Suprapubic skin (tissue), 4 donors: ENCODE measurements at places on chromosomes 3 and 15.

DNA sequence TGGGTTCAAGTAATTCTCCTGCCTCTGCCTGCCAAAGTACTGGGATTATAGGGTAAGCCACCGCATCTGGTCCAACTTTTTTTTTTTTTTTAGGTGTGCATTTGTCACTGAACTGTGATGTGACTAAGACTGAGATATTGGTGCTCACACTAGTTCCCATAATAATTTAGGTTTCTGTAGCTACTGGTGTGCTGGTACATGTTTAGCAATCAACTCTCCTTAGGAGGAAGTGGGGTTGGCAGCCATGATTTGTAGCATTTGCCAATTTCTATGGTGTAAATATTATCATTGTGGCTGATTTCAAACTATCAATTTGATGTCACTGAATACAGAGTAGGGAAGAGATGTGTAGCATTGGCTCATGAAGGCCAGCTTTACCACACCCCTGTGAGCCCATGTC, 372.7 kb downstream of the EDEM1 start:
- no peak for DNase-seq
- H3K4me3 ChIP-seq = no peak overlapping the region
- H3K27me3 ChIP-seq = no peaks in the 10 kb centered on the region
- H3K4me1 ChIP-seq = no peaks in the 10 kb centered on the region
- H3K36me3 ChIP-seq = no peaks in the 10 kb centered on the region
- no peak overlapping the region for H3K27ac ChIP-seq

GRCh38 chr15:69677403-69677802, 224.8 kb downstream of the RPLP1 start:
- no peaks in the 10 kb centered on the region for H3K27me3 ChIP-seq
- H3K27ac ChIP-seq = no peak overlapping the region
- no peaks in the 10 kb centered on the region for H3K36me3 ChIP-seq
- H3K4me3 ChIP-seq = no peak overlapping the region
- no peaks in the 10 kb centered on the region for H3K4me1 ChIP-seq

DNA sequence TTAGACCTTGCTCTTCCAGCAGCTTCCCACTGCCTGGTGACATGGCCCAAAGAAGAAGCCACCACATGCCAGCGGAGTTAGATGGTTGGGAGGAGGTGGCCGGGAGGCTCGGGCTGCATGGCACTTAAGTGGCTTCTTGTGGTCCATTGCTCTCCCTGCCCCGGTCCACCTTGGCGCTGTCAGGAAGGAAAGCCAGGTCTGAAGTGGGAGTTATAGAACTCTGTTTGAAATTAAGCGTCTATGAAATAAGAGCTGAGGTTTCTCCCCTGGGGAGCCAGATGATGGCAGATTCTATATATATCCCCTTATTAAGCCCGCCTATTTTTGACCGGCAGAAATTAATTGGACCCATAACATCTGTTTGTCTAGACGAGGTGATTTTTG, 61.2 kb downstream of the ITGA11 start:
- H3K4me1 ChIP-seq = peaks cover 24% of the 10 kb centered on the region
- no peak for DNase-seq
- H3K4me3 ChIP-seq = no peak overlapping the region
- H3K27ac ChIP-seq = no peak overlapping the region

GRCh38 chr3:181549266-181549665, 162.5 kb upstream of the SOX2 start:
- no peaks in the 10 kb centered on the region for H3K4me1 ChIP-seq
- H3K27me3 ChIP-seq = no peaks in the 10 kb centered on the region
- no peak overlapping the region for H3K4me3 ChIP-seq
- no peak overlapping the region for H3K27ac ChIP-seq
- no peak for DNase-seq
- no peaks in the 10 kb centered on the region for H3K36me3 ChIP-seq

GRCh38 chr15:75455982-75456531, 4.6 kb upstream of the SIN3A start:
- peaks cover 26% of the 10 kb centered on the region for H3K4me1 ChIP-seq
- no peaks in the 10 kb centered on the region for H3K36me3 ChIP-seq

DNA sequence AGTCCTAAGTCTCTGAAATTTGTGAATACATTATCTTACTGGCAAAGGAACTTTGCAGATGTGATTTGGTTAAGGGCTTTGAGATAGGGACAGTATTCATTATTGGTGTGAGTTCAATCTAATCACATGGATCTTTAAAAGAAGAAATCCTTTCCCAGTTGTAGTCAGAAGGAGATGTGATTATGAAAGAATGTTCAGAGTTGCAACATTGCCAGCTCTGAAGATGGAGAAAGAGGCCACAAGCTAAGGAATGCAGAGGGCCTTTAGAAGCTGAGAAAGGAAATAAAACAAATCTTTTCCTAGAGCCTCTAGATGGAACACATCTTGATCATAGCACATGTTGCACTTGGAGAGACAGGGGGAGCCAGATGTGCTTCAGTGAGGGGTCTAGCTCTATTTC, 27.7 kb upstream of the SIAH2 start:
- no peak for DNase-seq
- H3K36me3 ChIP-seq = no peaks in the 10 kb centered on the region
- H3K4me3 ChIP-seq = no peak overlapping the region
- no peaks in the 10 kb centered on the region for H3K4me1 ChIP-seq

GRCh38 chr3:53554559-53555067, 60.2 kb downstream of the CACNA1D start:
- H3K27ac ChIP-seq = no peak overlapping the region
- peaks cover 4% of the 10 kb centered on the region for H3K27me3 ChIP-seq
- no peak for DNase-seq
- H3K4me1 ChIP-seq = no peaks in the 10 kb centered on the region

DNA sequence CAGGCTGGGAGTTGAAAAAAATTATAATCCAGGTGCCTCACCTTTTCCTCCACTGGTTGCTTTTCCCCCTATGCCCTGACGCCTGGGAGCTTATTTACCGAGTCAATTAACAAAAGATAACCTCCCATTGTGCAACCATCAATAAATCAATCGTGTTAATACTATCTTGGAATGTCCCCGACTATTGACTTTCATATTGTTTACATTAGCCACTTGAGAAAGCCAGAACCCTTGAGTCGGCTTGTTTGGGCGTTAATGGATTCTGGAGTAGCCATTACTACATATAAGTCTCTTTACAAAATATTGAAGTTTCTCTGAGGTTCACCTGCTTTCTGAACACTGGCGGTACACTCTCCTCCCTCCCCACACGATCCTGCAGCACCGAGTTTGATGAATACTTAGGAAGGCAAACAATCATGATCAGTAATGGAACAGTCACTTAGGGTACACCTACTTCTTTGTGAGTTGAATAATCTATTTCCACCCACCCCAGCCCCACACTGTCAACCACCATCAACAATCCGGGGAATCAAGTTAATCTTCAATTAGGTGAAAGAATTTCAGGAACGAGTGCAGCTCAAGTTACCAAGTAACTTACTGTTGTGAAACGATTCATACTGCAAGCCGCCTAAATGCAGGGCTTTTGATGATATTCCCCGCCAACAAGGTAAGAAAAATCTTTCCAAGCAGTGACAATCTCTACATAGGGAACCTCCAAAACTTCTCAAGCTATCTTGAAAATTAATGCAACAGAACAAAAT, 159.3 kb upstream of the NR2F2 start:
- DNase-seq = no peak
- H3K4me1 ChIP-seq = no peaks in the 10 kb centered on the region
- H3K36me3 ChIP-seq = no peaks in the 10 kb centered on the region
- H3K27ac ChIP-seq = no peak overlapping the region
- H3K27me3 ChIP-seq = no peaks in the 10 kb centered on the region

DNA sequence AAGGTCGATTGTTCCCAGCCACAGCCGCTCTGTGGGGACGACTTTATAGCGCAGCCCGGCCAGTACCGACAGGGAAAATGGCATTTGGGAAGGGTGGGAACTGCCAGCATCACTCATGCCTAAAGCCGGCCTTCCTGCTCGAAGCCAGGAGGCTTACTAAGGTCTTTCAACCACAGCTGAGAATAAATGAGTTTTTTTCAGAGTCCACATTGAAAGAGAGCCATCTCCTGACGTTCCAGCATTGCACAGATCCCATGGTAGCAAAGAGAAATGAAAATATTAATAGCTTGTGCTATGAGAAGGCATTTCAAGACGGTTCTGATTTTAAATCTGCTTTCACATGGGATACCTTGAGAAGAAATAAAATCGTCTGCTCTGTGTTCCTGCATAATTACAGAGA, 230.2 kb upstream of the IGF1R start:
- no peak overlapping the region for H3K4me3 ChIP-seq
- no peak overlapping the region for H3K27ac ChIP-seq
- H3K27me3 ChIP-seq = peaks cover 43% of the 10 kb centered on the region
- DNase-seq = no peak

GRCh38 chr3:149716984-149717383, 35.3 kb downstream of the COMMD2 start:
- no peaks in the 10 kb centered on the region for H3K27me3 ChIP-seq
- H3K27ac ChIP-seq = no peak overlapping the region
- DNase-seq = no peak

DNA sequence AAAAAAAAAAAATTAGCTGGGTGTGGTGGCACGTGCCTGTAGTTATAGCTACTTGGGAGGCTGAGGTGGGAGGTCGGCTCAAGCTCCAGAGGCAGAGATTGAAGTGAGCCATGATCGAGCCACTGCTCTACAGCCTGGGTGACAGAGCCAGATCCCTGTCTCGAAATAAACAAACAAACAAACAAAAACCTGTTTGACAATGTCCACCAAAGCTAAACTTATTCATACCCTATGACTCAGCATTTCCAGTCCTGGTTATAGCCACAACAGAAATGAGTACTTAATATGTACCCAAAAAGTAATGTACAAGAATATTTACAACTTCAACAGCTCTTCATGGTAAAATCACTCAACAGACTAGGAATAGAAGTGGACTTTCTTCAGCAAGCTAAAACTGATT, 31.1 kb downstream of the SERP1 start:
- no peak for DNase-seq
- H3K36me3 ChIP-seq = no peaks in the 10 kb centered on the region
- no peak overlapping the region for H3K27ac ChIP-seq
- H3K4me3 ChIP-seq = no peak overlapping the region
- H3K27me3 ChIP-seq = no peaks in the 10 kb centered on the region
- H3K4me1 ChIP-seq = no peaks in the 10 kb centered on the region

DNA sequence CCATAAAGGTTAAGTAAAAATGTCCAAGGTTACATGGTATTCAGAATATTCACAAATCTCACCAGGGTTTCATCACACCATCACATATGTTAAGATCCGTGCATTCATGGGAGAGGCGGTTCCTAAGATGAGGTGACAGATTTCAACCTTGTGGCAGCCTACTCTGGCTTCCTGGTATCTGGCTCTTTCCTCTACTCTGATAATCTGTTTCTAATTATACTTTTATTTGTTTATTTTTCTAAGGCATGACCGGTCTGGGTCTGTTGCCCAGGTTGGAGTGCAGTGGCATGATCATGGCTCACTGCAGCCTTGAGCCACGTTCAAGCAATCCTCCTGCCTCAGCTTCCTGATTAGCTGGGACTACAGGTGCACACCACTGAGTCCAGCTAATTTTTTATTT, 34.4 kb downstream of the RAF1 start:
- no peaks in the 10 kb centered on the region for H3K36me3 ChIP-seq
- H3K4me1 ChIP-seq = peaks cover 32% of the 10 kb centered on the region
- H3K27me3 ChIP-seq = no peaks in the 10 kb centered on the region
- H3K4me3 ChIP-seq = no peak overlapping the region
- H3K27ac ChIP-seq = no peak overlapping the region
- no peak for DNase-seq

GRCh38 chr15:67322481-67322880, 67.9 kb downstream of the IQCH start:
- no peak overlapping the region for H3K27ac ChIP-seq
